ENCODE measurements at places on chromosomes 5 and 9.

GRCh38 chr9:16611001-16611400 lies 259.5 kb downstream of the BNC2 start:
- no peak for DNase-seq

- no peak for DNase-seq
Observed at GRCh38 chr5:9927521-9927997, 297.4 kb upstream of the TAS2R1 start.

DNA sequence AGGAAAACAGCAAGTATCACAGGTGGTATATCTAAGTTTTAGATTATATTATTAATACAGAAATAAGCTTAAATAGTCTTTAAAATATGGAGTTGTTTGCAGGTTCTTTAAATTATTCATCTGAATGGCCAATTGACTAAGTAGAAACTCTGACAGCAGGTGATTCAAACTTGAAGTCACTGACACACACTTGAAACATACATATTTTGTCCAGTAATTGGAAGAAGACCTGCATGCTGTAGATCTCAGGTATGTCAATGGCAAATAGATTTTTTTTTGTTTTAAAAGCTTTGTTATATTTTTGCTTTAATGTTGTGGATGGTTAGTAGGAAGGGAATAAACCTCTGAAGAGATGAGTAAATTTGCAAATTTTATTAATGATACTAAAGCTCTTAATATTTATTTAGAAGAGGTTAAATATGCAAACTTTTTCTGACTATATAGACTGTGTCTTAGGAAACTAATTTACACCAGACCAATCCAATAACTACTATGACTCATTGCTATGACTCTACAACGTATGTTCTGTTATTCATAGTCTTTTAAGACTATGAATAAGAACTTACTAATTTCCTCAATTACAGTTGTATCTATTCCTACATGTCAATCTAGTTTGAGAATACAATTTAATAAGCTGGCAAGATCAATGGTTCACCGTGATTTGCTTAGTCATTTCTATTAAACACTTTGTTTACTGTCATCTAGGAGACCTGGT lies 53.9 kb upstream of the RORB start:
- DNase-seq, result no peak

GRCh38 chr9:91972076-91972626 lies 22.1 kb upstream of the ROR2 start:
- no peak for DNase-seq

- no peak for DNase-seq
Observed at GRCh38 chr5:173781432-173781815, 106.7 kb upstream of the CPEB4 start.

DNA sequence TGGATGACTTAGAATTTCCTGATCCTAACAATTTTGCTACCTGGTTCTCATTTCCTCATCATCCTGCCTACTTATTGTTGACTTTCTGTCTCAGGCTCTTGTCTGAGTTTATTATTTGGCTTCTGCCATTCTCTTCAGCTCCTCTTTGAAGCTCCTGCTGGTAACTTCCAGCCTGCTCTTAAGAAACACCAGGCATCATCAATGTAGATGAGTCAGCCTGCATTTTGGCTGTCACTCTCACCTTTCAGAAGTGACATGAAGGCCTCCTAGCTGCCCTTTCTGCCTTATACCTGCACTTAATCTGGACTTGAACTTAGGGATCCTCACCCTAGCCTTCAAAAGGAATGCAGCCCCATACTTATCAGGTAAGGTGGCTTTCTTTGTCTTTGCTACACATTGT lies 551.8 kb upstream of the ZNF608 start:
- no peak for DNase-seq

DNA sequence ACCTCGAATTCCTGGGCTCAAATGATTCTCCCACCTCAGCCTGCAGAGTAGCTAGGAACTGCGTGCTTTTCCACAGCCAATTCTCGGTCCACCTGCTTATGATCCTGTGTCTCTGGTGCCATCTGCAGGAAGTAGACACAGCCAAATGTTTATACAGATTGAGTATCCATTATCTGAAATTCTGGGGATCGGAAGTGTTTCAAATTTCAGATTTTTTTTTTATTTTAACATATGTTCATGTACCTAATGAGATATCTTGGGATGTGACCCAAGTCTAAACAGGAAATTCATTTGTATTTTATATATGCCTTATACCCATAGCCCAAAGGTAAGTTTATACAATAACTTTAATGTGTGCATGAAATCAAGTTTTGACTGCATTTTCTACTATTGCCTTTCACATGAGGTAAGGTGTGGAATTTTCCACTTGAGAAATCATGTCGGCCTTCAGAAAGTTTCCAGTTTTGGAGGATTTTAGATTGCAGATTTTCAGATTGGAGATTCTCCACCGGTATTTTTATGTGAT lies 89.5 kb downstream of the ESM1 start:
- DNase-seq, result no peak

DNA sequence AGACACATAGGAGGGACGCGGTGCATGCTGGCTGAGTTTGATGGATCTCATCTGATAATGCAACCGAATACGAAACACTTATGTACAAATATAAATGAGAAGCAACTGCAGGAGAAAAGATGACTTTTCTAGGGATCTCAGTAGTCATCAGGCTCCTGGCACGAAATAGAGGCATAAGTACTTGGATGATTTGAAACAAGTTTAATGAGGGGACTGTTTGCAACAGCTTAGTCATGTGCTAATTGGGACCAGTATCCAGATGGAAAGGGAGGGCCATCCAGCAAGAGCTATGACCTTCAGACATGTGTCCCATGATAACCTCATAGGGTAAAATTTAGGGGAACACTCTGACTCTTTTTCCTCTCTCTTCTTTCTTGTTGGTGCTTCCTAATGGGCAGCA lies 123.0 kb downstream of the EGFLAM start:
- no peak for DNase-seq
